ENCODE measurements at places on chromosomes 1 and 21. TPM values are rescaled to one million over a fixed set of nuclear protein-coding genes. Genes with fewer than 3 reads are reported as not detected.

Gene HAO2
- total RNA-seq: not detected

Gene KRTAP21-2
- total RNA-seq: not detected

Gene DHX9
- 132 TPM for total RNA-seq

Gene AGPAT3
- 60.2 TPM for total RNA-seq

Gene SPATA46
- total RNA-seq: not detected

Measured in mammary microvascular endothelial cell (primary cell).